Umbilical cord (tissue), 2 donors: ENCODE measurements at places on chromosomes 4 and X. TPM values are rescaled to one million over a fixed set of nuclear protein-coding genes. Genes with fewer than 3 reads are reported as not detected.

FAAH2 gene
- total RNA-seq = 2.9 TPM

LEF1 gene
- 15.9 TPM for total RNA-seq

PDE5A gene
- total RNA-seq = 56.8 TPM

GPRASP3 gene
- total RNA-seq = 7.0 TPM

MAGEB17 gene
- total RNA-seq = not detected

TIGD4 gene
- 3.9 TPM for total RNA-seq

ADAM29 gene
- 6.3 TPM for total RNA-seq

NXF2B gene
- total RNA-seq = not detected

UGT2B11 gene
- total RNA-seq = 2.2 TPM

USP17L26 gene
- total RNA-seq = not detected

ASIC5 gene
- 6.0 TPM for total RNA-seq

OPN1MW2 gene
- total RNA-seq = not detected

ARMCX1 gene
- 54.4 TPM for total RNA-seq

EXOC1L gene
- not detected for total RNA-seq

GAGE1 gene
- total RNA-seq = 1.4 TPM

NHSL2 gene
- total RNA-seq = 25.3 TPM

CDX4 gene
- total RNA-seq = not detected

FATE1 gene
- total RNA-seq = not detected

SPARCL1 gene
- 113 TPM for total RNA-seq

TRIM61 gene
- total RNA-seq = 12.3 TPM

ANXA10 gene
- total RNA-seq = not detected

BMPR1B gene
- total RNA-seq = 4.3 TPM

IL2 gene
- total RNA-seq = not detected

SOD3 gene
- 10.4 TPM for total RNA-seq

DGAT2L6 gene
- 0.96 TPM for total RNA-seq

SASH3 gene
- 2.9 TPM for total RNA-seq

TMEM31 gene
- total RNA-seq = not detected

CT47B1 gene
- not detected for total RNA-seq

SRPK3 gene
- total RNA-seq = not detected

XAGE1B gene
- 5.5 TPM for total RNA-seq

GAGE13 gene
- total RNA-seq = not detected

RPA4 gene
- 3.4 TPM for total RNA-seq
